Left renal pelvis (tissue), 4 donors: ENCODE measurements at places on chromosomes 5 and 9. TPM values are rescaled to one million over a fixed set of nuclear protein-coding genes. Genes with fewer than 3 reads are reported as not detected.

DNA sequence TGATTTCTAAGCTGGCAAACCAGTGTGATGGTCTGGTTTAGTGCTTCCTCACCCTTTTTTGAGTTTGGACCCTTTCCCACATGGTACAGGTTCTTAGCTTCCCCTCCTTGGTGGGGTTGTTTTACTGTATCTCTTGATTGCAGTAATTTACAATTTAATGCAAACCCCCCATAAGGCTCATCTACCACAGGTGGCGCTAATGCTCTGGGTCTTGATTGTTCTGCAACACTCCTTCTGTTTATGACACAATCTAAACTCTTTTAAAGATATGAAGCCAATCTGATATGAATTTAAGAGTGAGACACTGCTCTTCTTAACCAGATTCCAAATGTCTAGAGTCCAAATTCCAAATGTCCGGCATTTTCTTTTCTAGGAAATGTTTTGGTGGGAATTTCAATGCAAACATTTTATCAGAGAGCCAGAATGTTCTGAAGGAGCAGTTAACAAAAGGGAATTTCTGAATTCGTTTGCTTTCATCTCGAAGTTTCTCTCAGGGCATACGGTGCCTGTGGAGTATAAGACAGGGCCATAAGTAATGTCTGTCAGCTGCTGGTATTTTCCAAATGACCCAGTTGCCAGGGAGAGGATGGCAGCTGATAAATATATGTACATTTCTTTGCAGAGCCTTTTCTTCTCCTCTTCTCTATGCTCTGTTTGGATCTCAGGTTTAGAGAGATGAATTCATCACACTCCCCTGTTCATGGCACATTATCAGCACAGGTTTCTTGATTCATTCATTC is 246.8 kb downstream of the ARHGAP26 start:
- no peak for DNase-seq

DNA sequence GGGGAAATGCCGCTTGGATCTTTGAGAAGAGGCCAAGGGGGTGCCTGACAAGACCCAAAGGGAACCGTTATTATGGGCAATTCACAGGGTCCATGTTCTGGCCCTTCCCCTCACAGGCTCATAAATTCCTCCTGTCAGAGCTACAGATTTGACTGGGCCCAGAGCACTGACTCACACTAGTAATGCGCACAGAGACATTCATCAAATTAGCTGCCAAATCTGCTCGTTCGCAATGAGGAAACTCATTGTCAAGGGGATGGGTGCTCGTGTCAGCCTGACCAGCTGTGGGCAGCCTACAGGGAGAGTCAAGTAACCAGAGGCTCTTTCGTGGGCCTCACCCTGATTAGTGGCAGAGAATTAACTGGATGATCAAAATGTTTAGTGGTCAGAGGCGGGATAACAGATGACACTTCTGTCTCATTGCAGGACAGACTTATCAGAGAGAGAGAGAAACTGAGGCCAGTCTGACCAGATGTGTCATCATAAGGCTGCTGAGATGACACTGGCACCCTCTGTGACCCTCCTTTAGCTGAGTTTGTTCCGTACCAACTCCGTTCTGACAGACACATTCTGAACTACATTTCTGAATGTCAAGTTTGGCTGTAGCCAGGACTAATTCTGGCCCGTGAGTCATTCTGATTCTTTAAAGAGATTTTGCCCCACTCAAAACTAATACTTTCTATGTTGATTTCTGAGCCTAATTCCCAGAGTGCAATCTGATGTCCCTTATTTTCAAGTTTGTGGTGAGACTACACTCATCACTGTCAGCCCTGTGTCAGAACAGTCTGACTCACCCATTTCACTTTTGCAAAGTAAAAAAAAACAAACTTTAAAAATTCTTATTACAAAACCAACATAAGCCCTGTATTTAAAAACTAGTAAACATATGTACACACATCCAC is 377.1 kb downstream of the ACTL7B start:
- no peak for DNase-seq

GRCh38 chr5:136034984-136035383 is 6.2 kb downstream of the TGFBI start:
- no peak for DNase-seq

DNA sequence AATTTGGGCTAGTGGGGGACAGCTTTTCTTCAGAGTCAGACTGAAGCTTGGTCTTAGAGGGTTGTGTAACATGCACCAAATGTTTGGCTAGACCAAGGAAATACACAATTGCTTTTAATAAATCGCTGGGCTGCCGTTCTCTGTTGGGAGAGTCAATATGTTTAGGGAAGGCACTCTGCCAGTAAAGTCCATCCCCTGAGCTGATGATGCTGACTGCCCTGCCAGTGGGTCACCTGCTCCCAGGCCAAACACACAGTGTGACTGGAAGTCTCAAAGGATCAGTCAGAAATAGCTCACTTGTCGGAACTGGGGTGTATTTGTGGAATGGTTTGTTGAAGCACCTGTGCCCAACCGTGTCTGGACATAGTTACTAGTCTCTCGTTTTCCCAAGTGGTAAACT is 17.9 kb upstream of the ZNF474 start:
- DNase-seq: no peak

CDC14B gene
- 29.3 TPM for polyA plus RNA-seq
